ENCODE measurements at places on chromosomes 1 and 21. TPM values are rescaled to one million over a fixed set of nuclear protein-coding genes. Genes with fewer than 3 reads are reported as not detected.
A peak's percentile ranks its signal among the peaks of the same experiment; 100 is the strongest.

GRCh38 chr1:102032534-102032933 lies 35.8 kb upstream of the OLFM3 start:
- DNase-seq: no peak

DNA sequence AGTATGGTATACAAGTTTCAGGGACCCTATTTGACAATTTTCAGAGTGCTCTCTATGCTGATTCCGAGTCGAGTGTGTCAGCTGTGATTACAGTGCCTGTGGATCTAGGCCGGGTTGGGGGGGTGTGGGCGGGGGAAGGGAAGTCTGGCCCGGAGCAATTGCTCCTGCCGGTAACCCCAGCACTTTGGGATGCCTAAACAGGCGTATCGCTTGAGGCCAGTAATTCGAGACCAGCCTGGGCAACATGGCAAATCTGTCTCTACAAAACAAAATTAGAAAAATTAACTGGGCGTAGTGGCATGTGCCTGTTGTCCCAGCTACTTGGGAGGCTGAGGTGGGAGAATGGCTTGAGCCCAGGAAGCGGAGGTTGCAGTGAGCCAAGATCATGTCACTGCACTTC lies 1.6 kb upstream of the IL10RB start:
- DNase-seq: no peak

DNA sequence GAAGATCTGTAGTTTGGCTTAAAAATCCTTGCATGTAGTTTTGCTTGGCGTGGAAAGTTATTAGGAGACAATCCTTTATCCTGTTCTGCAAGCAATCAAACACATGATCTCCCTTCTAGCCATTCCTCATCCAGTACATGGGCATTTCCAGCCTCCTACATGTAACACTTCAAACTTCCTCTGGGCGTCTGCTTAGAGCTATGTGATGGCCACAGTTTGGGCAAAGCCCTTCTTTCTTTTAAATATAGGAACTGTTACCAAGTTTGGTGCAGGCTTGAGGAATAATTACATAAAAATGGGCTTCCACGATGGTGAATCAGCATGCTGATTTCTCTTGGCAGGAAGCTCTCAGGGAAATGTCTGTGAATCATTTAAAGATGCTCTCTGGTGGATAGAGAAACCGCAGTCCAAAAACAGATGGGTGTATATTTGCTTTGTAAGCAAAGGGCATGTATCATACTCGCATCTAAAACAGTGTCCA lies 176.9 kb upstream of the FMN2 start:
- no peak for DNase-seq

- DNase-seq: no peak
Measured at GRCh38 chr1:28936094-28936493, 21.7 kb downstream of the EPB41 start.

DNA sequence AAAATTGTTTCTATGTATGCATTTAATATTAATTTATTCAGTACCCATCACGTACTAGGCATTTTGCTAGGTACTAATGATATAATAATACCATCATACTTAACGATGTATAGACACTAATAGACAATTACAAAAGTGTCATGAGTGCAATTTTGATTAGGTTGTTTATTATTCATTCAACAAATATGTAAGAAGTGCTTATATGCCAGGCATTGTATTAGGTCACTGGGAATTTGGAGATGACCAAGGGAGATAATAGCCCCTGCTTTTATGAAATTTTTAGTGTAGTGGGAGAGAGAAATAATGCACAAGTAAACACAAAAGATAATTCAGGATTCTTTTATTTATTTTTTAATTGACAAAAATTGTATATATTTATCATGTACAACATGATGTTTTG lies 18.6 kb downstream of the C1orf185 start:
- no peak for DNase-seq

- DNase-seq: peak; percentile 67
Measured at GRCh38 chr1:43947061-43947873, 517 bp downstream of the IPO13 start.

GRCh38 chr1:23525558-23526250 lies 5.3 kb downstream of the E2F2 start:
- no peak for DNase-seq

DNA sequence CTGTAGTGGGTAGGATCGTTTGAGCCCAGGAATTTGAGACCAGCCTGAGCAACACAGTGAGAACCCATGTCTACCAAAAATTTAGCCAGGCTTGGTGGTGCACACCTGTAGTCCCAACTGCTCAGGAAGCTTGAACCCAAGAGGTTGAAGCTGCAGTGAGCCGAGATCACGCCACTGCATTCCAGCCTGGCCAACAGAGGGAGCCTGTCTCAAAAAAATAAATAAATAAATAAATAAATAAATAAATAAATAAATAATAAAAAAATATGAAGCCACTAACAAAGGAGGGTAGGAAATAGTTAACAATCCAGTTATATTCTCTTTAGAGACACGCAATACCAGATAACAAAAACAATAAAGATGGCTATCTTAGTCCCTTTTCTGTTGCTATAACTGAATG lies 11.9 kb upstream of the CBR3 start:
- DNase-seq: no peak

DNA sequence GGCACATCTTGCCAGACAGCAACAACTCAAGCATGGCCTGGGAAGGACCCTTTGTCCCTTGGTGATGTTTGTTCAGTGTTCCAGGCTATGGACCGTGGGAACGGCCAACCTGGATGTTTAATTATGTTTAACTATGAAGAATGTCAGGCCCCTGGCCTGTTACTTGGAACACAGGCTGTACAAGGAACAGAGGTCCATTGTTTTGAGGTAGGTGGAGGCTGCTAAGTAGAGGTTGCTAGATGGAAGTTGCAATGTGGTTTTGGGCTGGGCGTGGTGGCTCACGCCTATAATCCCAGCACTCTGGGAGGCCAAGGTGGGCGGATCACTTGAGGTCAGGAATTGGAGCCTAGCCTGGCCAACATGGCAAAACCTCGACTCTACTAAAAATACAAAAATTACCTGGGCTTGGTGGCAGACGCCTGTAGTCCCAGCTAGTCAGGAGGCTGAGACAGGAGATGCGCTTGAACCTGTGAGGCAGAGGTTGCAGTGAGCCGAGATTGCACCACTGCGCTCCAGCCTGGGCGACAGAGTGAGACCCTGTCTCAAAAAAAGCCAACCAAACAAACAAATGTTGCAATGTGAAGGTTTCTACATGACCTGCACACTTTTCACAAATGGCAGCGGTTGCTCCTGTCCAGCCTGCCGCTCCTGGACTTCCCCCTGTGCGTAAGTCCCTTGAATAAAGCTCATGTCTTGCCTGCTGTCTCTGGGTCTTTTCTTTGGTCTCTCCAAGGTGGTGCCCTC lies 2.5 kb upstream of the LEFTY1 start:
- no peak for DNase-seq

- no peak for DNase-seq
Measured at GRCh38 chr21:28294051-28294450, 698.6 kb downstream of the LTN1 start.

- no peak for DNase-seq
Measured at GRCh38 chr21:14602382-14602958, 56.4 kb upstream of the SAMSN1 start.

GRCh38 chr1:208857465-208857864 lies 613.3 kb upstream of the PLXNA2 start:
- no peak for DNase-seq

ADGRL4 gene
- total RNA-seq: 13.4 TPM

PCP4L1 gene
- total RNA-seq: 1.0 TPM

PLPPR5 gene
- 0.33 TPM for total RNA-seq

TTLL7 gene
- total RNA-seq: 28.2 TPM

BSDC1 gene
- total RNA-seq: 60.8 TPM

LAMB3 gene
- total RNA-seq: 146 TPM

OVAAL gene
- not detected for total RNA-seq

PLPPR4 gene
- total RNA-seq: 0.22 TPM

MAST2 gene
- 77.8 TPM for total RNA-seq
